ENCODE measurements at places on chromosomes 11 and 22.

GRCh38 chr22:33823552-33823951 is 96.7 kb downstream of the LARGE1 start:
- DNase-seq, result no peak

DNA sequence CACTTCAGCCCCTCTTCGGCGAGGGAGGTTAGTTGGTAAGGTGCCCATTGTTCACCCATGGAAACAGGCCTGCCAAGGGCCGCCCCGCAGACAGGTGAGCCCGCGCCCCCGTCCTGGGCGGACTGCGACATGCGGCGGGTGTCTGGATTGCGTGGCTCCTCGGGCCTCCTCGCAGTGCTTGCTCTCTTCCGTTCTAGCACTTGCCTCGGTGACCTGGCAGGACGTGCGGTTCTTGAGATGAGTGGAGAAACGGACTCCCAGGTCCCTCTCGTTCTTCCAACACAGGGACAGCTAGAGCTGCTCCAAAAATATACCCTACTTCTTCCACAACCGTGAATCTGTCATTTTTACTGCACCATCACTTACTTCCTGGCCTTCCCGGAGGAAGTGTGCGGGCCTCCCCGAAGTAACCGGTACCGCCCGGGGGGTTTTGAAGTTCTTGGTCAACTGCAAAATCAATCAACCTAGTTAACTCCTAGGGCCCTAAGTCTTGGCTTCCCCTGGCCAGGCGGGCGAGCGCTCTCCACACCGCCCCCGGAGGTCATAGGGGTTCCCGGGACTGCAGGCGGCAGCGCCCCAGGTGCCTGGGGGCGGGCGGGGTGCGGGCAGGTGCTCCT is 745 bp upstream of the ZBTB44 start:
- DNase-seq, result no peak

DNA sequence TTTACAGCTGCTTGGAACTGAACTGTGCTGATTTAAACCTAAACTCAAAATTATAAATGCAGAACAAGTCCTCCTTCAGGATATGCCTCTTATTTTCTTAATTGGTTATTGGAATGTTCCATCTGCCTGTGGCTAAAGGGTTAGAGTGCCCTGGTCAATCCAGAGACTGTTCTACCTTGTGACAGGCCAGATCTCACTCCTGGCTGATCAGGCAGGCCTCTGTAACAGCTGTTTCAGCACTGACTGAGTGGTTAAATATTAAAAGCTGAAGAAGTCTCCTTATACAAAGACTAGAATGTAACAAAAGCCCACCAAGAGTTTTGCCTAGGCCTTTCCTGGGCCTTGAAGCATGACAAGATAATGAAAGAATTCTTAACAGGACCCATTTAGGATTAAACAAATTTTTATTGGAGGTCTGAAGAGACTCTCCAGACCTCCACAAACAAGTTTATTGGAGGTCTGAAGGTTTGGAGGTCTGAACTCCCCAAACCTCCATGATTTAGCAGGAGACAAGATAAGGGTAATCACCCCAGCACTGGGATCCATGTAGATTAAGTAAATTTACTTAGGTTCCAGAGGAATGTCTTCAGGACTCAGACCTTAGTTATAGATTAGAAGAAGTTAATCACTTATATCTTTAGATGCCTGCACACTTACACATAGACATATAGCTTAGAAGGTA is 35.8 kb downstream of the TMPRSS5 start:
- DNase-seq, result no peak

DNA sequence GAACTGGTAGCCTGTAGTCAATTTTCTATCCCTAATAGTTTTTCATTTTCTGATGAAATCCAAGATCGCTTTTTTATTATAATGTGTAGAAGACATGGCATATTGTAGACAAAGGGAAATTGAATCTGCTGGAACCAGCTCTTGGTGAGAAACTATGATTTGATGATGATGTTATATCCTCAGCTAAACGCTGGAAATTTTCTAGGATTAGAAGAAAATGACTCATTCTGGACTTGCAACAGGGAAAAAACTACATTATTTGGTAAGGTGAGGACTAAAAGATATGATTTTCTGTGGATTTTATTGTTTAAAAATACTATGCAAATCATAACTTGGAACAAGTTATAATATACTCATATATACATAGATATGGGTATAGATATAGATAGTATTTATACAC is 14.1 kb upstream of the PGM2L1 start:
- no peak for DNase-seq

GRCh38 chr11:71558996-71559395 is 6.4 kb upstream of the KRTAP5-10 start:
- no peak for DNase-seq

DNA sequence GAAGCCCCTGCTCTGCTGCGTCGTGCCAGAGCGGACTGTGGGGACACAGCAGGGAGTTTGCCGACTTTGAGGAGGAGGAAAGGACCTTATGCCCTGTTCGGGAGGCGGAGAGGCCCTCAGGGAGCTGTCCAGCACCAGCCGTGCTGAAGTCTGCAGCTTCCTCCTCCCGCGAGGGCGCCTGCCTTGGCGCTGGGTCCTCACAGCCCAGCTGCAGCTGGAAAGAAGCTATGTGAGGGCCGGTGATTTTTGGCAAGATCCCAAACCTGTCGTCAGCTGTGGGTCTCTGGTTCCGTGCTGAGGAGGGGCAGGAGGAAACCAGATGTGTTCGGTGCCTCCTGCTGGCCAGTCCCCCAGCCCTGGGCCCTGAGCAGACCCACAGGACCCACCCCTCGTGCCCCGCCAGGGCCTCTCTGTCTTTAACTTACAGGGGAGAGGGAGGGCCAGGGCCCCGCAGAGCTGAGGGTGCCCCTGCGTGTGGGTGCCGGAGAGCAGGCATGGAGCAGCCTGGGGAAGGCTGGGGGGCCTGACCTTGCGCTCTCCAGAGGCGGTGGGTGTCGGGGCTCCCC is 12.0 kb downstream of the BRSK2 start:
- DNase-seq, result no peak

GRCh38 chr11:107780775-107781174 is 68.9 kb upstream of the SLN start:
- DNase-seq, result no peak

- DNase-seq, result no peak
These were observed 16.1 kb downstream of the ACO2 start for GRCh38 chr22:41485033-41485432.

DNA sequence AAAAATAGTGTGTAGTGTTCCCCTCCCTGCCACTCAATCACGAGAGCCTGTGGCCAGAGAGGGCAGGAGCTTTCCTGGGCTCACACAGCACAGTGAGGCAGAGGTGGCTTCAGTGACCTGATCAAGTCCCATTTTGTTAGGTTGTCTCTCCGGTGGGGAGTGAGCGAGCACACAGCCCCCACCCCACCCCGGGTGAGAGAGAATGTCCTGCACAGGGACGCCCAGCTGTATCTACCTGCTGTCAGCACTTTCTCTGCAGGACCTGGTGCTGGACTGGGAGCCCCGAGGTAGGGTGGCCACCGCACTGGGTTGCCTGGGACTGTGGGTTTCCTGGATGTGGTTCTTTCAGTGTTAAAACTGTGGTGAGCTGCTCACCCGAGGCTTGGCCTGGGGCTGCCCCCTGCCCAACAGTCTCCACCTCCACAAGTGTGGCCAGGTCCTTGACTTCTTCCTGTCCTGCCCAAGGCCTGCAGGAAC is 6.1 kb downstream of the CAPN5 start:
- no peak for DNase-seq

- DNase-seq, result no peak
These were observed 19.9 kb upstream of the CTSC start for GRCh38 chr11:88357323-88358039.

DNA sequence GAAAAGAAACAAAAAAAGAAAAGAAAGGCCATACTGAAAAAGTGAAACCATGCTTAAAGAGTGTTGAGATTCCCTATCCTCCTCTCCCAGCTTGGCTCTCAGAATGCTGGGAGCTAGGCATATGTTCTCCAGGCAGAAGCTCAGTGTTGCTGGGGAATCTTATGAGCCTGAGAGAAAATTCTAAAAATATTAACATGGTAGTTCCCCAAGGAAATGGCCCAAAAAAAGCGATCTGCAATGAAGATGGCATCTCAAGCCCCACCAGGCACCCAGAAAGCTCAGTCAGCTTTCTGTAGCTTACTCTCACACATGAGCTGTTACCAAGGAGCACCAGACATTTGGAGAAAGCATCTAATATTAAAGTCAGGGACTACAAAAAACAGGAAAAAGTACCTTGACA is 94.5 kb downstream of the CD44 start:
- no peak for DNase-seq

- DNase-seq, result no peak
These were observed 132.2 kb upstream of the NECTIN1 start for GRCh38 chr11:119861160-119861559.

GRCh38 chr11:71991494-71991893 is 7.2 kb upstream of the IL18BP start:
- no peak for DNase-seq

DNA sequence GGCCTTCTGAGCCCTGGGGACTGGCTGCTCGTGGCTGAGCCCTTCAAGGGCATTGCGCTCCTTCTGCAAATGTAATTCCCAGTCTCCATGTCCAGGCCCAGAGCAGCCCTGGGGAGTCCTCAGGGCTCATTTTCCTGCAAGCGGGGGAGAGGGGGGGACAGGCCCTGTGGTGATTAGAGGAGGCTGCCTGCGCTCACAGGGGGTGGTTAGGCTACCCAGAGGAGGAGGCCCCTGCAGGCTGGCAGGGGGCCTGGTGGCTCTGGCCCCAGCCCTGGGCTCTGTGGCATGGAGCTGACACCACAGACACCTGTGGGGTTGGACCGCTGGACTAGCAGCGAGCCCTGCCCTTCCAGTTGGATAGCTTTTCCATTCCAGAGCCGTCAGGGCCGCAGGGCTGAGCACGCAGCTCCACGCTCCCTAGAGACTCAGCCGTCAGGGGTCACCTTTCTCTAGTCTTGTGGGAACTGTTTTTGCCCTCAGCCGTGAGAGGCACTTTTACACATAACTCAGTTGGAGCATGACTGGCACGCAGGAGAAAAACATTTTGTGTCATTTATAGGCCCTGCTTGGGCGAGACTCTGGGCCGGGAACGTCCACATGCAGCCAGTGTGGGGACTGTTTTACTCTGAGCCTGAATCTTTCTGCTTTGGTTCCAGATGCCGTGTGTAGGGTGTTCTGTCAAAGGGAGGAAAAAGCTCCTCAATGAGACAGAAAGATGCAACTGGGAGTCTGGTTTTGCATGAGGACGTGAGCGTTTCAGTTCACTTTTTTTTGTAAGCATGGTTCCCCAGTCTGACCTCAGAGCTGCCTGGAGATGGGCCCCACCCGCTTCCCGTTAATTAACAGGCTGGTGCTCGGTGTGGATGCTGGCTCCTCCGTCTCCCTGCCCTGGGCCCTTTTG is 58.1 kb downstream of the LRP5 start:
- no peak for DNase-seq

DNA sequence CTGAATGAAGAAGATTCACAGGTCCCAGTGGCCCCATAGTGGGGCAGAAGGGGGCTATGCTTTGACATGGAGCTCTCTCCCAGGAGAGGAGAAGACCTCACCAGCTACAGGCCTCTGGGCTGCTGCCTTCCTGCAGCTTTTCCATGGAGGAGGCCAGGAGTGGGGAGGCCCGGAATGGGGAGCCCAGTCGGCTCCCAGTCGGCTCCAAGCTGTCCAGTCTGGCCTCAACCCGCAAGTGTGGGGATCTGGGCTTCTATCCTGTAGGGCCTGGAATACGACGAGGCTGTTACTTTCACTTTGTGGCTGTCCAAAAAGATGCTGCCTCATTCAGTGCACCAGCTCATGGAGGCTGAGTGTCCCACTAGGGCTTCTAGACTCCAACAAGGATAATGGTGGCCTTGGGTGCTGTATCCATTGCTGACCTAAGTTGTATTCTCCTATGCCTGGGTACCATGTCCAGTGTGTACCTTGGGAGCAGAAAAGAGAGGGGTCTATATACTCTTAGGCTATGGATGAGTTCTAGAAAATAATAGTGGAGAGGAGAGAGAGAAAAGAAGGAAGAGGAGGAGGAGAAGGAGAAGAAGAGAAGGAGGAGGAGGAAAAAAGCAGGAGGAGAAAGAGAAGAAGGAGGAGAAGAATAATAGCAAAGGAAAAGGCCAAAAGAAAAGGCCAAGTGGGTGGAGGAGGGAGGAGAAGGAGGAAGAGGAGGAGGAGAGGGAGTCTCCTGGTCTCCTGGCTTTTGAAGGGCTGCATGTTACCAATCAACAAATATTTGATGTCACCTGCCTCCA is 1.1 kb downstream of the MYO18B start:
- DNase-seq, result no peak

DNA sequence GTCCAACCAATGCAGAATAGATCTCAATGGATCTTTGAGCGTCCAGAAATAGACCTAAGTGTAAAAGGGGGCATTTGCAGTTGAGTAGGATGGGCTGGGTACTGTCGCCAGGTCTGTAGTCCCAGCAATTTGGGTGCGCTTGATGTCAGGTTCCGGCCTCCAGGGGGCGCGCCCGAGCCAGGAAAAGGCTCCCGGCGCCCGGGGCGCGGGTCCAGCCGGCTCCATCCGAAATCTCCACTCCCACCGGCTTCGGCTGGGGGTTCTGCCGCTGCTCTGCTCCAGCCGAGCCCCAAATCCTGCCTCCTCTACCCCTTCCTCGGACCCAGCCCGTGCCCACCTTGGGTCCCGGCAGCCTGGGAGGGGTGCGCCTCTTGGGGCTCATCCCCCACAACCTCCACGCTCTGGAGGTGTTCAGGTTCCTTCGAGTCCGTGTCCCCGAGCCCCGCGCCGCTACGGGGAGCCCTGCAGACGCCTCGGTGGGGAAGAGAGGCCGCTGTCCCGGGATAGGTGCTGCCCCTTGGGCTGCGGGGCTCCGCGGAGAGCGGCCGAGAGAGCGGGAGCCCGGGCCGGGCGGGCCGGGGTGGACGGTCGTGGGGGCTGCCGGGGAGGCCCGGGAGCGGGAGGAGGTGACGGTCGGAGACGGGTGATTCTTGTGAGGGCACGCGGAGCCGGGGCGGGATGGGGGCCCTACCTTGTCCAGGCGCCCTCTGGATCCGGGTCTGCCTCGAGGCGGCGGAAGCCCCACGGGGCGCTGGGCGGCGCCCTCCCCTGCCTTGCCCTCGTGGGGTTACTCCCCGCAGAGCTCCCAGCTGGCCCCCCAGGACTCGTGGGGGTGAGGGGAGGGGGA is 13.0 kb upstream of the CYB5R3 start:
- peak; percentile 65 for DNase-seq

DNA sequence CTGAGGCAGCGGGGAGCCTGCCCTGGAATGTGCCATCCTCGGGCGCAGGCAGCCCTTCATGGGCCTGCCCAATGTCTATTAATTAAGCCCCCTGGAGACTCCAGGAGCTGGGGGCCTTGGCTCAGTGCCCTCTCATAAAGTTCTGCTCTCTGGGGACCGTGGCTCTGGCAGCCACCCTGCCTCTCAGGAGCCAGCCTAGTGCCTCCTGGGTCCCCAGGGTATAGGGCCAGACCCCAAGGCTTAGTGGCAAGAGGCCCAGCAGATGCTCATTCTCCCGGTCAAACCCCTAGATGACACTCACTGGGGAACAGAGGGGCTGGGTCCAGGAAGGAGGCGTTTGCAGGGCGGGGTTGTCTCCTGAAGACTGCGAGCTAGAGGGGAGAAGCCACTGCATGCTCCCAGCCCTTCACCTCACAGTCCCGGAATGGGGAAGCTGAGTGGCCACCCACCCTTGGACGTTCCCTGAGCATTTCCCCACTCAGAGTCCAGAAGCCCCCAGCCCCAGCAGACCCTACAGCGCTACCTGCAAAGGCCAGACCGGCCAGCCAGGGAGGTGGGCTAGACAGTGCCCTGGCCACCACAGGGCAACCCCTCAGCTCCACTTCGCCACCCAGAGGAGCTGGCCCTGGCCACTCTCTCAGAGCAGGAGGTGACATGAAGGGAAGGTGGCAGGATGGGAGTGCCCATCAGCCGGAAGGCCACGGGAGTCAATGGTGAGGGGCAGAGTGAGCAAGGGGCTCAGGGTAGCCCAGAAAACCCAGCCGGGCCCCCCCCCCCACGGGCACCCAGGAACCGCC is 83.0 kb downstream of the CDKN1C start:
- DNase-seq, result no peak

GRCh38 chr11:114564831-114565230 is 5.2 kb upstream of the NXPE1 start:
- no peak for DNase-seq

Data from D721Med (cell line).